ENCODE measurements at places on chromosomes 3 and 15.

DNA sequence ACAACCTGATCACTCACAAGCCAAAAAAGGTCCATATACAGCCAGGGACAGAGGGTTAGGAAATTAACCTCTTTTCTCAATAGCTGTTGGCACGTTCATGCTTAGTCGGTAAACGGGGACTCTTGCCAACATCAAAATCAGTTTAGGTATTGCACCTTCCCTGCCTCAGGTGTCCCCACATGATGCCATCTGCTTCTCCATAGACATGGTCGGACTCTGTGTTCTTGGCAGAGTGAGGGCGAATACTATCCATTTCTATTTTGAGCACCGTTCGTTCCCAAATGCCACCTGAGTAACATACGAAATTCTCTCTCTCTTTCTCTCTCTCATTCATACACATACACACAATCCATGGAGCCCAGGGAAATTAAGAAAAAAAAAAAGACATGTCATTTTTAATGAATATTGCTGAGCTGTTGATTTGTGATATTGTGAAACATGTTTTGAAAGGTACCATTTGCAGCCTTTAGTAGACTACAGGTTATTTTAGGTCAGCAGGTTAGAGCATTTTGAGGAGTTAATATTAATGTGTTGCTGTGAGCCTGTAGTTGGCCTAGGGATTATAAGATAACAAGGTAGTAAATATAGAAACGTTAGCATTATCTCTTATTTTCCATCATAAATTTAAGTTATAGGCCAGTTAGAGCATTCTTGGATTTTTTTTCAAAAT lies 78.5 kb downstream of the GHSR start:
- DNase-seq: no peak

- DNase-seq: no peak
Observed at GRCh38 chr3:147157631-147158030, 248.7 kb downstream of the ZIC4 start.

GRCh38 chr3:22007368-22007767 lies 256.4 kb upstream of the ZNF385D start:
- no peak for DNase-seq

DNA sequence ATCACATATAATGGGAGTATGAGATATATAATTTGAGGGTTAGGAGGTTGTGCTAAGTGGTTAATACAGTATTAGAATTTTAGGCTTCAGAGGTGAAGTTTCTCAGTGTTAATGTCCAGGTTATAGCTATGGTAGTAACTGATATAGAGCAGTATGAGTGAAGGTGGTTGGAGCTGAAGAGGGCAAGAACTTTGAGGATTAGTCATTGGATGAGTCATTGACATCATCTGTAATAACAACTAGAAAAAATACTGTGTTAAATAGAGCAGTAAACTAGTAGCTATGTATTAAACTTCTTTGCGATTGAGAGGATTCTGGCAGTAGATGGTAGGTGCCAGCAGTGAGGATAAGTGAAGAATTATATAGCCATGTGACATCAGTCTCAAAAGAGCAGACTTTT lies 47.5 kb upstream of the EIF3J start:
- DNase-seq: no peak

DNA sequence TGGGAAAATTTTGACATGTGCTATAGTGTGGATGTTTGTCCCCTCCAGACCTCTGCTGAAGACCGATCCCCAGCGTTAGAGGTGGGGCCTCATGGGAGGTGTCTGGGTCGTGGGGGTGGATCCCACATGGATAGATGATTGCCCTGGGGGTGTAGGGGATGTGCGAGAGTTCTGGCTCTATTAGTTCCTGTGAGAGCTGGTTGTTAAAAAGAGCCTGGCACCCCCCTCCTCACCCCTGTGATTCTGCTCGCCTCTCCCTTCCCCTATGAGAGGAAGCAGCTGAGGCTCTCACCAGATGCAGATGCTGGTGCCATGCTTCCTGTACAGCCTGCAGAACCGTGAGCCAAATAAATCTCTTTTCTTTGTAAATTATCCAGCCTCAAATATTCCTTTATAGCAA lies 67.4 kb downstream of the ATP10A start:
- no peak for DNase-seq

GRCh38 chr15:62940755-62941361 lies 101.7 kb upstream of the TPM1 start:
- no peak for DNase-seq

DNA sequence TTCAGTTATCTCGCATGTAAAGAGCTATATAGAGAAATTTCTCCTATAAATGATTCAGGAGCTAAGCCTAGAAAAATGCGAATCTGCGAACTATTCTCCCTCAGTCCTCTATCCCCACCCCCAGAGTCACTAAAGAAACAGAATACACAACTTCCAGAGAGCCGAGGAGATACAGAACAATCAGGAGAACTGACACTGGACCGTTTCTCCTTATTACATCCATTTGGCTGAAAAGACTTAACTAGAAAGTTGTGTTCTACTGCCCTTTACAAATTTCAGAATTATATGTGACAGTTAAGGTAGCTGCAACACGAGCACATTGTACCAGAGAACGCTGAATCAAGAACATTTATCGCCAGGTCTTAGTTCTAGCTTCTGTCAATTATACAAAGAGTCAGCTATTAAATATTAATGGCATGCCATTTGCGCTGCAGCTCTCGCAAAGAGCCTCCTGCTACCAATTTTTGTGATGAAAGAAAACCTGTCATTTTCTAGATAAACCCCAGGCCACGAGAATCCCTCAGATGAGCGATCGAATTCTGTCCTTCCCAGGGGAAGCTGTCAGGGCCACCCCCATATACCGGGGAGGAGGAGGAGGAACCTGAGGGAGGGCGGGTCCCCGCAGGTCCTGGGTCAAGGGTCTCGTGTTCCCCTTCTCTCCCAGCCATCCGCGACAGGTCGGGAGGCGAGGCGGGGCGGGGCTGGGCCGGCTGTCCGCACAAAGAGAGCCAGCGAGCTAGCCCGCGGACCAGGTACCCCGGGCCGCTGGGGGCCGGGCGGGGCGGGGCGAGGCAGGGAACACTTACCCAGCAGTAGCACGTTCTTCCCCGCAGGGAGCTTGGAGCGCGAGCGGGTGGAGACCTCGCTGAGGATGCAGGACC lies 878 bp downstream of the DYNC1LI1 start:
- peak; percentile 2 for DNase-seq

DNA sequence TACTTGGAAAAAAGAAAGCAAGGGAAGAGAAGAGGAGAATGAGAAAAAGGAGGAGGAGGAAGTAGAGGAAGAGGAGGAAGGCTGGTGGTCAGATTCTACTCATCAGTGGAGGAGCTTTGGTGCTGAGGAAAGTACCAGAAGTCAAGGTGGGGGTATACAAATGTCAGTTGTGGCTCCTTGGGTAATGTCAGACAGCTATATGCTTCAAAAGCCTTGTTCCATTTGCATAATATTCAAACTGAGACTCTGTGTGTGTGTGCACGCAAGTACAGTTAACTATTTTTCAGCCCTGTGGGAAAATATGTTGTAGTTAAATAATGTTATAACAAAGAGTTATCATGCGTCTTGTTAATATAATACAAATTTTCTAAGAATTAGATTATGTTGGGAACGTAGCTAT lies 609.7 kb downstream of the PDCD6IP start:
- no peak for DNase-seq

- no peak for DNase-seq
Observed at GRCh38 chr15:48806151-48806550, 4.7 kb downstream of the CEP152 start.

GRCh38 chr3:100159331-100160153 lies 45.2 kb upstream of the FILIP1L start:
- no peak for DNase-seq
